Stimulated activated CD4-positive, alpha-beta T cell treated with anti-CD3 and anti-CD28 coated beads, Interleukin-1b, Interleukin-23, amount 100 ng/mL, for 48 hours (primary cell): ENCODE measurements at places on chromosomes 7 and 10.

DNA sequence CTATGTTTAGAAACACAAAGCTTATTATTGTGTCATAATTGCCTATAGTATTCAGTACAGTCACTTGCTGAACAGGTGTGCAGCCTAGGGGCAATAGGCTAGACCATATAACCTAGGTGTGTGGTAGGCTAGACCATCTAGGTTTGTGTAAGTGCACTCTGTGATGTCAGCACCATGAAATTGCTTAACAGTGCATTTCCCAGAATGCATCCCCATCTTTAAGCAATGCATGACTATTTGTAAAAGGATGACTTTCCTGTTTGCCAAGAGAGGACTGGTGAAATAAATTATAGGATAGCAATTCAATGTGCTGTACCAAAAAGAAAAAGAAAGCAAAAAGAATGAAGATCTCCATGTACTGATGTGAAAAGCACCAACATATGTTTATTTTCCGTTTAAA lies 288.7 kb upstream of the AUTS2 start:
- no peak for DNase-seq

DNA sequence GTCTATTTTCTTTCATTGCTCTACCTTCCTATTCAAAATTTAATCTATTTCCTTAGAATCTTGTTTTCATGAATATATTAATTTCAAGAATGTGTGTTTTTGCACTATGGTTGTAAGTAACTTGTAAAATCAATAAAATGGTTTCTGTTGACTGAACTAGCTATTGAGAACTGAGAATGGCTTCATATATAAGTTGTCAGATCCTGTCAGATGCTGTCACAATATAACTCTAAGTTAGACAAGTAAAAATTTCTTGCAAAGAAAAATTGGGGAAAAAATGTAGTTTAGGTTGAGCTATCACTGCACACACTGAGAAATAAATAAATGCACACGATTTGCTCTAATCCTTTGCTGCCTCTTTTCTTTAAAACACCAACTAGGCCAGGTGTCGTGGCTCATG lies 89.8 kb downstream of the RAB11FIP2 start:
- no peak for DNase-seq

DNA sequence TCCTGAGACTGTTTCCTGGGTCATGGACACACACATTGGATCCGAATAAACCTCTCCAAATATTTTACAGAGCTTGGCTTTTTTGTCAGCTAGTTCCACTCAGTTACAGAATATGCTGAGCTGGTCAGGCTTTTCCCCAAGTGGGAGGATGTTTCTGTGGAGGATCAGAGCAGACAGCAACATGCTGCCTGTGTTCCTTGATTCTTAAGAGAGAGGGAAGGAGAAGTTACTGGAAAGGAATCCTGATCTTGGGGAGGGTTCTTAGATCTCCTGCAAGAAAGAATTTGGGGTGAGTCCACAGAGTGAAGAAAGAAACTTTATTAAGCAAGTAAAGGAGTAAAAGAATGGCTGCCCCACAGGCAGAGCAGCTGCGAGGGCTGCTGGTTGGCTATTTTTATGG lies 76.8 kb upstream of the RPA3 start:
- DNase-seq = no peak

DNA sequence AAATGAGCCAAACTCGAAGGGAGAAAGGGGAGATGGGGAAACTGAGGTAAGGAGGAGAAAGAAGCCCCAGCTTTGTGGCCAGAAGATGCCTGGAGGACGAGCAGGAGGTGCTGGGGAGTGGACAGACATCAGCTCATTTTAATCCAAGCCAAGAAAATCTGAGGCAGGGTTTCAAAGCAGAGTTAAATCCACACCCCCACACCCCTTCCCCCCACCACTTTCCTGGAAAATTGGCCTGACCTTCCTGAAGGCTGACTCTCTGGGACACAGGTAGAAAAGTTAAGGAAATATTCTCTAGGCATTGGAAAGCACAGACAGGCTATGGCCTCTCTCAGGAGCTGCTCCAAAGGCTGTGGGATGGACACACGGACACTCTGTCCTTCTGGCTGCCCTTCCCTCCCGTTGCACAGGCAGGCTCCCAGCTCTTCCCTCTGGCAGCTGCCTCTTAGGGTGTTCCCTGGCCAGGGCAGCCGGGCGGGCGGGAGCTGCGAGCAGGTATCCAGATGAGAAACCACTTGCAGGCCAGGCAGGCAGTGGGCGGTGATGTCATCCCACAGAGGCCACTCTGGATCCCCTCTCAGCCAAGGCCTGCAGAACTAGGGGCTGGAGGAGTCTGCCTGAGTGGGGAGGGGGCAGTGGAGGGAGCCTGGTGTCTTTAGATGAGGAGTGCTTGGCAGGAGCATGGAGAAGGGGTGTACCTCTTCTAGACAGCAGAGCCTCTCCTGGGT lies 171.8 kb downstream of the NEURL1 start:
- DNase-seq = no peak

DNA sequence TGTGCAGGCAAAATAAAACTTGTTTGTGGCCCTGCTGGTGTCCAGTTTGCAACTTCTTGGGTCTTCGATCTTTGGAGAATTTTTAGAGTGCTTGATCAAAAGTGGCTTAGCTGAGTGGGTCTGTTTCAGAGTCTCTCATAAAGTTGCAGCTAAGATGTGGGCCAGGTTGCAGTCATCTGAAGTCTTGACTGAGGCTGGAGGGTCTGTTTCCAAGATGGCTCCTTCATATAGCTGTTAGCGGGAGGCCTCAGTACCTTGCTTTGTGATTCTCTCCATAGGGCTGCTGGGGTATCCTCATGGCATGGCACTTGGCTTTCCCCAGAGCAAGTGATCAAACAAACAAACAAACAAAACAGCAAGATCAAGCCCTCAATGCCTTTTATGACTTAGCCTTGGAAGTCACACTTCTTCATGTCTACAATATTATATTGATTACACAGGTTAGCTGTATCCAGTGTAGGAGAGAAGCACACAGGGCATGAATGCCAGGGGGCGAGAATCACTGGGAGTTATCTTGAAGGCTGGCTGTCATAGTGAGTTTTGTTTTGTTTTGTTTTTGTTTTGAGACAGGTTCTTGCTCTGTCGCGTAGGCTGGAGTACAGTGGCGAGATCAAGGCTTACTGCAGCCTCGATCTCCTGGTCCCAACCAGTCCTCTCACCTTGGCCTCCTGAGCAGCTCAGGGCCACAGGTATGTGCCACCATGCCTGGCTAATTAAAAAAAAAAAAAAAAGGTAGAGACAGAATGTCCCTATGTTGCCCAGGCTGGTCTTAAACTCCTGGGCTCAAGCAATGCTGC lies 10.2 kb downstream of the CYP26A1 start:
- DNase-seq = no peak

- DNase-seq = no peak
Observed at GRCh38 chr10:89421018-89421476, 6.7 kb downstream of the IFIT5 start.

GRCh38 chr7:96200740-96201139 lies 121.2 kb downstream of the SLC25A13 start:
- DNase-seq = no peak
